ENCODE measurements at places on chromosomes 6 and 20.

DNA sequence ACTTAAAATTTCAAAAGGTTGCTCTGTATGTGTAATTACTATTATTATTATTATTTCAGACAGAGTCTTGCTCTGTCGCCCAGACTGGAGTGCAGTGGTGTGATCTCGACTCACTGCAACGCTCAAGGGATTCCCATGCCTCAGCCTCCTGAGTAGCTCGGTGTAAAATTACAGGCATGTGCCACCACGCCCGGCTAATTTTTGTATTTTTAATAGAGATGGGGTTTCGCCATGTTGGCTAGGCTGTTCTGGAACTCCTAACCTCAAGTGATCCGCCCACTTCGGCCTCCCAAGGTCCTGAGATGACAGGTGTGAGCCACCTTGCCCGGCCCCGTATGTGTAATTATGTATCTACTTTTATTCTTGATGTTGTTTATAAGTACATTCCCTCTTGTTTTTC lies 65.3 kb upstream of the ZNF217 start:
- no peak for DNase-seq

DNA sequence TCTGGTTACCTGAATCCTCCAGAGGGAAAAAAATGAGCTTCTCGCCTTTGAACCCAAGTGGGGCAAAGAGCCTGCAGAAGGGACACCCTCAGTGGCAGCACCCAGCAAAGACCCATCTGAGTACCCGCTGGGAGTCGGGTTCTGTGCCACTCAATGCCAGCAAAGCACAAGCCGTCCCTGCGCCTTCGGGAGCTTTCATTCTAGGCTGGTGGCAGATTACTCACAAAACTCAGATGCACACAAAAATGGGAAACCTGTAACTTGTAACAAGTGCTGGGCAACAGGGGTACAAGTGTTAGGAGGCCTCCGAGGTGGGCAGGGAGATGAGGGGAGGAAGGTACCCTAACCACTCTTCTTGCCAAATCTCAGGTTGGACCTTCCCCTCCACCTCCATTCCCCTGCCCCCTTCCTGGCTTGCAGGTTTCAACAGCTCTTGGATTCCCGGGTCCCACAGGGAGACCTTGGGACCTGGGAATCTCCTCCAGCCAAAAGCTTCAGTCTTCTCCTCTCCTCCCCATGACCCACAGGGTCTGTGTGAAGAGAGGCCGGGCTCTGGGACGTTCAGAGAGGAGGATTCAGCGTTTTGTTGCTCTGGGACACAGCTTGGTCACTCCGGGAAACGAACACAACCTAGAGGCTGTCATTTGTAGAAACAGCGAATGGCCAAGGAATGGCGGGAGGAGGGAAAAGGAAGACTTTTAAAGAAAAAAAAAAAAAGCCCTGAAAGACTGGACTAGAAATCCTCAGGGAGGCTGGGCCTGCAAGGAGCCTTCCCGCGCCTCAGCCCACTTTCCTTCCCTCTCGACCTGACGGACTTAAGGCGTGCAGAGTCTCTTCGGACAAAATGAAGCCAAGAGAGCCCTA lies 1.2 kb upstream of the PARD6B start:
- no peak for DNase-seq

DNA sequence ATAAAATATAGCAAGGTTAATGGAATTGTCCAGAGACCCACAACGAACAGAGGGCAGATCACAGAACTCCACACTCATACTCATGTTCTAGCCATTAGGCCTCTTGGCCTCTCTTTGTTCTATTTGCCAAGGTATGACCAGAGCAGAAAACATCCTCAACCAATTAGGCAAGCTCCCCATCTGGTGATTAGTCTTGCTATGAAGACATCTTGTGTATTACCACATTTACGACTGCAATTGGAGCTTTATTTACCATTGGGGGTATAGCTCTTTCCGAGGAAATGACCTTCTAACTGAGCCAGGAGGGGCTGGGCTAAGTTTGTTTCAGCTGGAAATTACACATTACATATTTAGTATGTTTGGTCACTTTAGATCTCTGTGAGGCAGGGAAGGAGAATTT lies 593.9 kb downstream of the CD109 start:
- no peak for DNase-seq

DNA sequence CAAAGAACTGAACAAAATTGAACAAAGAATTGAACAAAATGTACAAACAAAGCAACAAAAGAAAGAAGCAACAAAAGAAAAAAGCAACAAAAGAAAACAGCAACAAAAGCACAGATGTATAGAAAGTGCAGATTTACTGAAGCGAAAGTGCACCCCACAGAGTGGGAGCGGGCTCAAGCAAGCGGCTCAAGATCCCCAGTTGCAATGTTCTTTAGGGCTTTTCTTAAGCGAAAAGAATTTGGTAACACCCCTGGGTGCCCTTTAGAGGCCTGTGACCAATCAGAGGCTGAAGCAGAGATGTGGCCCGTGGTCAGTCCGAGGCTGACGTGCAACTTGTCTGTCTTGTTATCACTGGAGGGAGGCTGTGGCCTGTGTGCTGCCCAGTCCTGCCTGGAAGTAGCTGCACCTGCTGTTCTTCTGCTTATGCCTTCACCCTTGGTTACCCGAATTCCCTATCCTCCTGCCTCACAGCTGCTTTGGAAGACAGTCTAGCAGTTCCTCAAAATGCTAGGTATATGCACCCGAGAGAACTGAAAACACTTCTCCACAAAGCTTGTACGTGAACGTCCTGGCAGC lies 13.2 kb upstream of the KIF25 start:
- DNase-seq: no peak

- no peak for DNase-seq
These were observed 199.0 kb upstream of the KCNG1 start for GRCh38 chr20:51221791-51222408.

GRCh38 chr6:89952686-89953085 lies 58.4 kb downstream of the GJA10 start:
- no peak for DNase-seq

GRCh38 chr6:170018422-170018935 lies 267.1 kb downstream of the ERMARD start:
- no peak for DNase-seq

- DNase-seq: no peak
These were observed 228.3 kb downstream of the SLC35F1 start for GRCh38 chr6:118135371-118135770.

GRCh38 chr20:60510356-60510755 lies 552.1 kb downstream of the CDH26 start:
- DNase-seq: no peak

DNA sequence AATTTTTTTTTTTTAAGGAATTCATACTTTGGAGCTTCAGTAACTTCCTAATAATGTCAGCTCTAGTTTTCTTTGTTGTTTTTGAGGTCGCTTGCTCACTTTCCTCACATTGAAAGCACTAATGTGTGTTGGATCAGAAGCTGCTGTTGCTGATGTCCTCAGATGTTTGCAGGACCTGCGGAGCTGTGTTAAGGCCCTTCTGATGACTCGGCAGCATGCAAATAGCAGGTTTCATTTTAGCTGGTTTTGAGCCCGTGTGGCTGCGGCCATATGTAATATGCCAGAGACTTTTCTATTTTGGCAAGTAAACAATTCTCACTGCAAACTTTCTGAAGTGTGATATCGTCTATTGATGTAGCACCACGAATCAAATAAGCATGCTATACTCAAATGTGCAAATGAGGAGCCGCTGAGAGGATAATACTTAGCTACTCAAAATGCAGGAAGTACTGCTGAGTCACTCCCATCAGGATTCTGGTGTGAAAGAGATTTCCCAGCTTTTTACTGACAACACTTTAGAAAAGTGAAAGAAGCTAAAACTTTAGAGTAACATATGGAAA lies 187.8 kb downstream of the SASH1 start:
- DNase-seq: no peak

- DNase-seq: no peak
These were observed 12.8 kb downstream of the ESF1 start for GRCh38 chr20:13771853-13772453.

- DNase-seq: no peak
These were observed 641 bp downstream of the TCF15 start for GRCh38 chr20:609371-609964.

DNA sequence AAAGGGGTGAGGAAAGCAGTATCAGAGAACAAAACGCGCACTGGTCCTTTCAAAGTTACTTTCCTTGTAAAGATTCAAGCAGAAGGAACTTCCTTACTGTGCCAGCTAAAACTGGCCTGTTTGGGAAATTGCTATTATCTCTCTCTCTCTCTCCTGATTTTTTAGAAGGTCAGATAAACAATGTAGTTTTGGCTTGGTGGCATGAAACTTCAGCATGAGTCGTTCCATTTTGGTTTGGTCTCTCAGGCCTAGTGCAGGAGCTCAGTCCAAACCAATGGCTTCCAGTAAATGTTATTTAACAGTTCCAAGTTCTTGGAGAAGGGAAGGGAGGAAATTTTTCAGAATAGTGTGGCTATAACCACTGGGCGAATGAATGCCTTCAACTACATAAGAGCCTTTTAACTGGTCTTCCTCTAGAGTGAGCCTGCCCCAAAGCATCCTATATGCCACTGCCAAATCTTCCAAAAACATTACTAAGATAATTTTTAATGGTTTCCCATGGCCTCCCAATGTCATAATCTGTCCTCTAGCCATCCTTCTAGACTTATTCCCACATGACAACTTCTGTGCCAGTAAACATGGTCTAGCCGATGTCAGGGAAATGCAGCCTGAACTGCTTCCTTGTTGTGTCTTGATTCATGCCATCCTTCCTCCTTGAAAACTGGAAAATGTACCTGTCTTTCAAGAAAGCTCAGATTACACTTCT lies 9.1 kb upstream of the SNX9 start:
- DNase-seq: no peak

- DNase-seq: no peak
These were observed 274.8 kb downstream of the LRFN2 start for GRCh38 chr6:40312213-40313015.

DNA sequence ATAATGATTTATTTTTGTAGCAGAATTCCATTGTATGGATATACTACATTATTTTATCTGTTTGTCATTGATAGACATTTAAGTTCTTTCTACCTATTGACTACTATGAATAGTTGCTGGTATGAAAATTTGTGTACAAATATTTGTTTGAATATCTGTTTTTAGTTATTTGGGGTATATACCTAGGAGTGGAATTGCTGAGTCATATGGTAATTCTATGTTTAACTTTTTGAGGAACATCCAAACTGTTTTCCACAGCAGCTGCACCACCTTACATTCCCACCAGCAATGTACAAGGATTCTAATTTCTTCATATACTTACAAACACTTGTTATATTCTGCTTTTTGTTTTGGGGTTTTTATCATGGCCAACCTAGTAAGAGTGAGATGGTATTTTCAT lies 56.1 kb upstream of the SDHAF4 start:
- DNase-seq: no peak

DNA sequence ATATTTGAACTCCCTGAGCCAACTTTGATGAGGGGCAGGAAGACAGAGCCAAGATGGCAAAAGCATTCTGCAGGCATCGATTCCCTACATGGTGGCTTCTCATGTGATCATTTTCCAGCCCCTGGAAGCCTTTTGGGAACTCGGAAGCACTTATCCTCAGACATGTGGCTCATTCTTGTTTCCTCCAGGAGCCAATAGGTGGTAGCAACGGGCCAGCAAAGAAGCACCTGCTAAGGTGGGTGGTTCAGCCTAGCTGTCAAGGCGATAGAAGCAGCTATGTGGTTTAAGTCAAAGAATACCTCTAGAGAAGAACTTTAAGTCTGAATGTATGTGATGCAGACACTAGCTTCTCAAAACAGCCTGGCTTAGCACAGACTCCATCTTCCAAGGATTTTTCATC lies 64.9 kb upstream of the PAX1 start:
- no peak for DNase-seq

DNA sequence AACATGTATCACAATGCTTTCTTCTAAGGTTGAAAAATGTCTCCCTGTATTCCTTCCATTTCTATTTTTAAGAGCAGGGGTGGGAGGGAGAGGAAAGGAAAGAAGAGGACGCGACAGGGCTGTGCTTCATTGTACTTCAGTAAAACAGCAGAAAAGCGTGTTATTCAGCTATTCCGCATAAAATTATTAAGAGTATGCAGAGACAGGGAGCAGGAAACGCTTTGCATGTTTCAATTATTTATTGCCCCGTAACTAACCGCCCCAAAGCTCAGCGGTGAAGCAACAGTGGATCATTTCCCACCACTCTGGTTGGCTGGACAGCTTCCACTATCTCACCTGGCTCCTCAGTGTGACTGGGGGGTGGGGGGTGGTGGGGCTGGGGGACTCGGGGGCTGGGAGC lies 188.9 kb downstream of the TTLL2 start:
- no peak for DNase-seq

DNA sequence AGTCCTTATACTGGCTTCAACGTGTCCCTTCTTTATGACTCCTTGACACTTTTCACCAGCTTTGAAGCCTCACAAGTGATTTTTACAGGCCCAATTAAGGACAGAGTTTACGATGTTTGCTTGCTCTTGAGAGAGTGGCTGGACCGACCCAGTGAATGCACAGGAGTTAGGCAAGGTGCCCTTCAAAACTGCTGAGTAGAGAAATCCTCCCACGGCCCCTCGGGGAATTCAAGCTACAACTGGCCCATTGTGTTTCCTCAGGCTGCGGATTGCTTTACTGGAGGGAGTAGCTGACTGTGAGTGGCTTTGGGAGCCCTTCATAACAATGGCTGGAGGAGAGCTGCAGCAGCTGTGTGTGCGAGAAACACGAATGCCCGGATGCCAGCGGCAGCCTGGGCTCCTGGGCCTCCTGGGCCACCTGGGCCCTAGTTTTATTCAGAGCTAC lies 50.0 kb downstream of the SGK1 start:
- DNase-seq: no peak

GRCh38 chr6:23081701-23082100 lies 512.3 kb downstream of the HDGFL1 start:
- DNase-seq: no peak

- no peak for DNase-seq
These were observed 277.1 kb downstream of the KHDC1L start for GRCh38 chr6:72948153-72948552.

- no peak for DNase-seq
These were observed 868 bp downstream of the MC3R start for GRCh38 chr20:56249244-56249955.

- no peak for DNase-seq
These were observed 56.5 kb upstream of the CST7 start for GRCh38 chr20:24892522-24892921.

DNA sequence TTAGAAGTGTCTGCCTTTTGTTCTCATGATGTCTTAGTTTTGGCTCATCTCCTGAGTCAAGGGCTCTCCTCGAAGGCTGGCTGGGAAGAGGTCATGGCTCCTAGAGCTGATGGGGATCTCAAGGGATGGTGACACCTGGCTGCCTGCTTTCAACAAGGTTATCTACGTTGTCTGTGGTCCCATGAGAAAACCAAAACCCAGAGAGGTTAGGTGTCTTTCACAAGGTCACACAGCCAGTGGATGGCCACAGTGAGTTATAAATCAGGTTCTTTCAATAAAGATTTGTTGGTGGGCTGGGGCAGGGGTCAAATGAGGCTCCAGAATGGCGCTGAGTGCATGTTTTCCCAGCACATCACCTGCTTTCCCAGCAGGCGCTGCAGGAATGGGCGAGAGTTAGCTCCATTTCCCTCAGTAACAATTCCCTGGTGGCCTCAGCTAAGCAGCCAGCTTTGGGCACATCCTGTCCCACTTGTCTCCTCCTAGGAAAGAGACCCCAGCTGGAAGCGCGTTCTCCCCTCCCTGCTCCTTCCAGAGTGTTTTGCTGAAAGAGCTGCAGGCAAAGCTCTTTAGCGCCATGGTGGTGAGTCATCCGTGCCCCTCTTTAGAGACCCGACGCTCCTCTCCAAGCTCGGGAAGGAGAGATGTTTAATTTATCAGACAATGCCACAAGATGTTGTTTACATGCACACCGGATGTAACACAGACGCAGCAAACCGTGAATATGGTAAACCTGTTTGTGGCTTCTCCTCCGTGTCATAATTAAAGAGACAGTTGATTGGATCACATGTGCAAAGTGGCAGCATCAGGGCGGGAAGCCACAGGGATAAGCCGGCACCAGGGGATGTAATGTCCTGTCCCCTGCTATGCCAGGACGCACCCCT lies 109.7 kb downstream of the LRFN2 start:
- no peak for DNase-seq
